ENCODE measurements at places on chromosomes 2 and 18.

- DNase-seq, result no peak
Observed at GRCh38 chr2:190881084-190881597, 520 bp downstream of the GLS start.

DNA sequence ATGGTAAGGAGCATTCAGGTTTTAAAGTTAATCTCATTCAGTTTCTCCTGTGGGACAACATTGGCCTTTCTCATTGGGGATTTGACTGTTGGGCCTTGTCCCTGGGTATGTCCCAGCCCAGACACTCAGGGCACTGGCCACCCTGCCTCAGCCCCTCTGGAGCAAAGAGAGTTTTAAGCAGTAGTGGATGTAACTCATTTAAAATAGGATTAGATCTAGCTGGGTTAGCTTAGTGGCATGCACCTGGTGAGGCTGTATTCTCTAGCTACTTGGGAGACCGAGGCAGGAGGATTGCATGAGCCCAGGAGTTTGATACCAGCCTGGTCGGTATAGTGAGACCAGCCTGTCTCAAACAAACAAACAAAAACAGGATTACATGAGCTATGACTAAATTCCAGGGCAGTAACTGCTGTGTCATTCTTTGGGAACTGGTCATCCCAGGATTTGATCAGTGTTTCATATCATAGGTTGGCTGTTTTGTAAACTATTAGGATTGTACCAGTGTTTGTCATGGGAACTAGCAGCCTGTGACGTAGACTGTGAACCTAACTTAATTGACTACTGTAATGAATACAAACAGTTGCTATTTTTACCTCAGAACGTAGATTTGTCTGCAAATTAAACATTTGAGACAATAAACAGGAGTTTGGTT lies 12.5 kb downstream of the INPP4A start:
- no peak for DNase-seq

- DNase-seq, result peak; percentile 95
Observed at GRCh38 chr2:20071397-20072383, 20.3 kb upstream of the LAPTM4A start.

GRCh38 chr2:218125626-218126080 lies at the start of gene CXCR2:
CXCR2 (plus strand) TSS chr2:218126028; CDS start chr2:218134802, 8,774 bp downstream.
- DNase-seq, result no peak
